ENCODE measurements at places on chromosomes 3 and 15.
A peak's percentile ranks its signal among the peaks of the same experiment; 100 is the strongest.

- no peak for DNase-seq
Measured at GRCh38 chr3:114498539-114499370, 204.9 kb downstream of the TIGIT start.

DNA sequence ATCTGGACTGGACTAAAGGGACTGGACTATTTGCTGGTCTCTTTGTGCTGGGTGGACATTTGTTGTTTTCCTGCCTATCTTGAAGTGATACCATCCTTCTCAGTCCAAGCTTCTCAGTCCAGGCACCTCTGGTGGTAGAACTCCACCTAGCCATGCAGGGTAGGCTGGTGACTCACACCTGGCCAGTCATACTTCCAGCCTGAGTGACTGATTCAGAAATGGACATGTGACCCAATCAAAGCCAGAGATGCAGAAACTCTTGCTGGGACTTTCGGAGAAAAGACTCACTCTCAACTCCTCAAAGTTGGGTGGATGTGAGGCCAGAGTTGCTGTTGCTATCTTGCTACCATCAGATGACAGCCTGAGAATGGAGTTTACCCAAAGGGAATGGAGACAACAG, 5.6 kb upstream of the ASB14 start:
- no peak for DNase-seq

DNA sequence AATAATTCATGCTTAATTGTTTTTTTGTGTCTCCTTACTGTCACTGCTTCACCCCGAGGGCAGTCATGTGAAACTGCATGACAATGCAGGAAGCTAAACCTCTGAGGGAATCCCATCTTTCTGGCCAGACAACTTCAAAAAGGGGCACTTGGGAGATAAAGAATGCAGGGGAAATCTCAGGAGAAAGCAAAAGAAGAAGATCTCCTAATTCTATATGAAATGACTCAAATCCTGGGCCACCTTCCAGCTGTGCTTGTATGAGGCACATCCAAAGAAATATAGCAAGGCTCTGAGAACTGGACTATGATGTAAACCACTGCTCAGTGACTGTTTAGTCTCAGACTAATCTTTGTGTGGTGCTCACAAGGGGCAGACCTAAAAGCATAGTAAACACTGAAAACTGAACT, 22.6 kb upstream of the UMPS start:
- DNase-seq = no peak

GRCh38 chr3:134971306-134971705, 176.2 kb downstream of the EPHB1 start:
- DNase-seq = no peak

DNA sequence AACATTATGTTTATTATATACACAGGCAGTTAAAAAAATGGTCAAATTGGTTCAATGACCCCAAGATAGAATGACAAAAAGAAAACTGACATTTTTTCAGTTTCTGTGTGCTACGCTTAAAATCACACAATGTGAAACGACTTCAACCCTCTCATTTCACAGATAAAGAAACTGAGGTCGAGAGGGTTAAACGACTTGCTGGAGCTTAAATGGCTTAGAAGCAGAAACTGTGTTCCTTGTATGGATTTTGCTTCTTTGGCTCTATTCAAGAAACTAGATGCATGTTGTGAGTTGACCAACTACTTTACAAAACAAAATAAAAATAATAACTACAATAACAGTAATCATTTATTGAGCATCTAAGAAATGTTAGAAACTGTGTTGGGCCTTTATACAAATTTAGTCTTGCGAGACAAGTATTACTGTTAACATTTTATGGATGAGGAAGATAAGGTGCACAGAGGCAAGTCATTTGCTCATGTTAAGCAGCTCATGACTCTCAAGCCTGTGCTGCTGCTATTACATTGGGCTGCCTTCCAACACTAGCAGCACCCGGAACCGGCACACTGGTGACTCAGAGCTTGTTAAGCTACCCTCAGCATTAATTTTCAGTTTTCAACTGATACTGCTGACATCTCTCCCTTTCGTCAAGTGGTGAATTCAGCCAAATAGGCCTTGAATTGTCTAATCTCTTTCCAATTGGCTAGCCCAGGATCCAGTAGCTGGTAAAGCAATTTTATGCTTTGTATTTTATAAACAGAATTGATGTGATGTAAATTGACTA, 487.6 kb downstream of the NAALADL2 start:
- no peak for DNase-seq

DNA sequence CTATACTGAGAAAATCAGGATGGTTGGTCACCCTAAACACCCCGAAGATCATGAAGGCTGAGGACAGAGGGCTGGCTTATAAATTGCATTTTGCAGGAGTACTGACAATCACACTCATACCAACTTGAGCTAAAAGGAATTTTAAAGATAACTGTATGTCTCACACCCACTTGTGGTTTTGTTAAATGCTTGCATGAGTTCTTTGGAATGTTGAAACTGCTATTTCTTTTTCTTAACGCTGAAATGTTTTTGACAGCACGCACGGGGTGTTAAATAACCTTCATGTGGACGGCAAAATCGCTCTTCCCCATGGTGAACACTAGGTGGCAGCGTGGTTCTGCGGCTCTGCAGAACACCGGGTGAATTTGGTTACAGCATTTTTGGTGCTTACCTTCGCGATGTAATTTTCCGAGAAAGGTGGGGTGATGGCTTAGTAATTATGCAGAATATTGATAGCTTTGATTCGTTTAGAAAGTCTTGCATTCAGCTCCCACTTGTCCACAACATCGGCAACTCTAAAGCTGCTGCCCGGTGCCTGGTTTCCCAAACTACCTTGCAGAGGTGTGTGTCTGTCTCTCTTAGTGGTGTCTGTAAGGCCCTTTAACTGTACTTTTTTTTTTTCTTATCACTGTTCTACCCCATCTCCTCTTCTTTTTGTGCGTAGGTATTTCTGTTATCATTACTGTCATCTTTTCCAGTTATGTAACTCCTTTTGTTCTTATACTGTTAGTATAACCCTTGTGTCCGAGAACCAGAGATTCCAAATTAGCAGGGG, 51.7 kb downstream of the ARNT2 start:
- DNase-seq = peak; percentile 57

GRCh38 chr15:62306851-62307504, 141.9 kb upstream of the C2CD4B start:
- peak; percentile 36 for DNase-seq

- DNase-seq = no peak
Measured at GRCh38 chr15:29031502-29032228, 145.9 kb downstream of the APBA2 start.

- no peak for DNase-seq
Measured at GRCh38 chr3:17749281-17749680, 6.8 kb upstream of the TBC1D5 start.

DNA sequence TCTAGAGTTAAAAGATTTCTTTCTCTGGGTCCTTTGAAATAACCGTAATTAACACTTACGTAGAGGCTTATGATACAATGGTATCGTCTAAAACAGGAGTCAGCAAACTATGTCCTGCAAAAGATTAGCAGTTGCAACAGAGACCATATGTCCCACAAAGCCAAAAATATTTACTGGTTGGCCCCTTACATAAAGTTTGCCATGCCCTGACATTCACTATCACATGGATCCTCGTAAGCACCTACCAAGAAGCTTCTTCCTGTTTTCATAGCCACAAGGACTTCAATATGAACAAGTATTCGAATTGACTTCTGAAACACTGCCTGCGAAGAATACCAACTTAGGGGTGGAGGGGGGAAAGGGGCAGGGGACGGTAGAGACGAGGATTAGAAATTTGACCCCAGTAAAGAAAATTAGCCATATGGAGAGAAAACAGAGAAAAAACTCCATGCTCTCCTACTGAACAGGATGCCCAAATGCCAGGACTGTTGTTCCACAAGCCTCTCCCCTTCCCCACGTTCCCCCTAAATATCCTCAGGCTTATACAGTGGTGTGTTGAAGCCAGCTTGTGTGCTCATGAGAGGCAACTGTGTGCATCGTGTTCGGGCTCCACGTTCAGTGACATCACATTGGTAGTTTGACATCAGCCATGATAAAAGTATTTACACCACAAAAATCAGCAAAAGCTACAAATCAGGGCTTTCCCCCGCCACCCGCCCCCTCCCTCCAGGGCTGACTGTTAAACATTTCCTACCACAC, 144.1 kb upstream of the HES1 start:
- DNase-seq = no peak

DNA sequence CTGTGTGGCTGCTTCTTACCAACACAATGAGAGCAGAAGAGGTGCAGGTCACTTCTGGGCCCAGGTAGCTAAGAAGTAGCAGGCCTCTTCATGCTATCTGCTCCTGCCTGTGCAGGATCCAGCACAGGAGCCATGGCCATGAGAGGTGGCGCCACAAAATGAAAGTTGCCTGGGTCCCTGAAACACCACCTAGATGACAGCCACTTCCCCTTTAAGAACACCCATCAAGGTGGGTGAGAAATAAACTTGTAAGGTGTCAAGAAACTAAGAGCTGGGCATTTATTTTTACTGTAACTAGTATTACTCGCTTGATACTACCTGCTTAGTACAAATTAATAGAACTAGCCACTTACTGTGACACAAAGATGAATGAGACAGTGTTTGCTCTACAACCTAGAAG, 484.6 kb upstream of the TBL1XR1 start:
- DNase-seq = no peak

DNA sequence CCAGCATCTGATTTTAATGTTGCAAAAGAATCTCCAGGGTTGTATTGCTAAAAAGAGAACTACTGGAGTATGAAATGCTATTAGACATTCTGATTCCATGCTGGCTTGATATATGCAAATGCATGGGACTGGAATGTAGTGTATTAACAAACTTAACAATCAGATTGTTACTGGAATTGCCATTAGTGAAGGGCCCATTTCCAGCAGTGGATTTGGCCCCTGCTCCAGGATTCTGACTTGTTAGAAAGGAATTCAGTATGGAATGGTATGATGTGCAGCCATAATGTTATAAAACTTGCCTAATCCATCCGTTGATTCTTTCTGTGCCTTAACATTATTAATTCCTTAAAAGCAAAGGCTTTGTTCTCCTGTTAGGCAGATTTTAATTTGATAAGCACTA, 7.9 kb downstream of the ARRDC4 start:
- no peak for DNase-seq

- no peak for DNase-seq
Measured at GRCh38 chr3:71006810-71007785, 576.4 kb downstream of the FOXP1 start.

DNA sequence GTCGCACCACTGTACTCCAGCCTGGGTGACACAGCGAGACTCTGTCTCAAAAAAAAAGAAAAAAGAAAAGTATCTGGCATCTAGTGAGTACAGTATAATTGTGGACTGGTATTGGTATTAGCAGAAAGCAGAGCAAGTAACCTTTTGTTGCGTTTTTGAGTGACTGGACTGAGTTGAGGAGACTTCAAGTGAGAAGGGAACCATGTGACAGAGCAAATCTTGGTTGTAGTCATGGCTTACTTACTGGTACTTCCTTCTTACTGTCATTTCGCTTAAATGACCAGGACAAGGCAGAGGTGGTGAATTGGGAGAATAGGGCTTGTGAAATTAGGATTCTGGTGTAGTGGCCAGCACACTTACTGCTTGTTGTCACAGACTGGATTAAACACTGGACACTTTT, 20.6 kb downstream of the RTF1 start:
- DNase-seq = no peak

- no peak for DNase-seq
Measured at GRCh38 chr3:16147220-16147994, 27.1 kb upstream of the GALNT15 start.

GRCh38 chr3:185176750-185177359, 24.0 kb upstream of the C3orf70 start:
- peak; percentile 58 for DNase-seq

- no peak for DNase-seq
Measured at GRCh38 chr3:135128818-135129217, 333.8 kb downstream of the EPHB1 start.

DNA sequence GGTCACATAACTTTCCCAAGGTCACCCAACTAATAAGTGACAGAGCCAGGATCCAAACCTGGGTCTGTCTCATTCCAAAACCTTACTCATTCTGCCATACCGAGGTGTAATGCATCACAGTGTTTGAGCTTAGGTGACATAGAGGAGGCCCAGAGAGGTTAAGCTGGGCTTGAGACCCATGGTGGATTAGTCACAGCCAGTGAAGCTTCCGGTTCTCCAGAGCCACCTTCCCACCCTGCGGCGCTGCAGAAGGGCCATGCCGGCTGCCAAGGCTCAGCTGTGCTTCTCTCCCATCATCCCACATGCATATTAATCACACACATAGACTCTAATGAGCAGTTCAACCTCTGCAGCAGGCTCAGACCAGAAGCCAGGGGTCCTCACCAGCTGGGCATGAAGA, 42.2 kb downstream of the SPSB4 start:
- DNase-seq = no peak

DNA sequence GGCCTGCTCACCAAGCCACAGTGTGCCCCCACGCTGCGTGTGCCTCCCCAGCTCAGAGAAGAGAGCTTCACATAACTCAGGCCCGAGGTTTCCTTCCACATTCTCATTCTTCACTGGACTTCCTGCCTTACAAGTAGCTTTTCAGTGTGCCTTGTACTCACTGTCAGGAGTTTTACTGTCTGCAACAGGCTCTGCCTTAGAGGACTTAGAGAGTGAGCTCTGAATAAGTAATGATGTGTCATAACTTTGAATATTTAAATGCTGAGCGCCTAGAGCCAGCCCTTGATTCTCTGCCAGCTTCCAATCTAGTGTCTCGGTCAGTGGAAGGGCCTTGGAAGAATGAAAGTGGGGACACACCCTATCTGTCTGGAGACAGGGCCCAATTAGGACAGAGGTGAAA, 41.8 kb downstream of the ITGB5 start:
- no peak for DNase-seq

DNA sequence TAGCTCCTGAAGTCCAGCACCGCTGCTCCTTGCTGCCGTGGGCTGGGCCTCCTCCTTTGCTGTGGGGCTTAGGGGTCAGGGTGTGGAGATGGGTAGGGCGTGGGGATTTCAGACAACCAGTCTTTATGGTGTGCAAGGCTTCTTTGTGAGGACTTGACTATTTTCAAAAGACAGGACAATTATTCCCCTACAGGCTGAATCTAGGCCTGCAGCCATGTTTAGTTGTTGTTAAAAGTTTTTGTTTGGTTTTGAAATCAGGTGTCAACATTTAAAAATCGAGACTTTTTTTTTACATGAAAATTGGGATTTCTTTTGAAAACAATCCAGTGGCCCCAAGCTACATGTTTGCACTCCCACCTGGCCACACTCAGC, 10.6 kb downstream of the RPL32 start:
- no peak for DNase-seq

GRCh38 chr3:55978953-55979352, 489.3 kb downstream of the ERC2 start:
- no peak for DNase-seq

GRCh38 chr3:150022381-150023238, 51.9 kb upstream of the PFN2 start:
- no peak for DNase-seq

DNA sequence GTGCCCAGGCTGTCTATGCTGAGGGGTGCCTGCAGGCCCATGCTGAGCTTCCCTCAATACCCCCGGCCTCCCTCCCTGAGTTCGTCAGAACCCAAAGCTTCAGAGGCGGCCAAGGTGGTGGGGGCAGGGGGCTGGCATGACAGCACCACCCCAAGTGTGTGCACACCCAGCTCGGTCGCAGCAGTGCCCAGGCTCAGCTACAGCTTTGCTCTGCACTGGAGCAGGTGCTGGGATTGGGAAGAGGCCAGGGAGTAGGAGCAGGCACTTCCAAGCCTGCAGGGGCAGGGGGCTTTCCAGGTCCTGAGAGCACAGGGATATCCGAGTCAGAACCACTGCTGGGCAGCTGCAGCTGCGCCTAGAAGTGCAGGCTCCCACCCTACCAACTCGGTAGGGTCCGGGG, 283.9 kb downstream of the UBE2E2 start:
- no peak for DNase-seq
